ENCODE measurements at places on chromosomes 6 and 20. TPM values are rescaled to one million over a fixed set of nuclear protein-coding genes. Genes with fewer than 3 reads are reported as not detected.
A peak's percentile ranks its signal among the peaks of the same experiment; 100 is the strongest.

FAM209B gene
- 1.5 TPM for total RNA-seq

TSBP1 gene
- not detected for total RNA-seq

DNA sequence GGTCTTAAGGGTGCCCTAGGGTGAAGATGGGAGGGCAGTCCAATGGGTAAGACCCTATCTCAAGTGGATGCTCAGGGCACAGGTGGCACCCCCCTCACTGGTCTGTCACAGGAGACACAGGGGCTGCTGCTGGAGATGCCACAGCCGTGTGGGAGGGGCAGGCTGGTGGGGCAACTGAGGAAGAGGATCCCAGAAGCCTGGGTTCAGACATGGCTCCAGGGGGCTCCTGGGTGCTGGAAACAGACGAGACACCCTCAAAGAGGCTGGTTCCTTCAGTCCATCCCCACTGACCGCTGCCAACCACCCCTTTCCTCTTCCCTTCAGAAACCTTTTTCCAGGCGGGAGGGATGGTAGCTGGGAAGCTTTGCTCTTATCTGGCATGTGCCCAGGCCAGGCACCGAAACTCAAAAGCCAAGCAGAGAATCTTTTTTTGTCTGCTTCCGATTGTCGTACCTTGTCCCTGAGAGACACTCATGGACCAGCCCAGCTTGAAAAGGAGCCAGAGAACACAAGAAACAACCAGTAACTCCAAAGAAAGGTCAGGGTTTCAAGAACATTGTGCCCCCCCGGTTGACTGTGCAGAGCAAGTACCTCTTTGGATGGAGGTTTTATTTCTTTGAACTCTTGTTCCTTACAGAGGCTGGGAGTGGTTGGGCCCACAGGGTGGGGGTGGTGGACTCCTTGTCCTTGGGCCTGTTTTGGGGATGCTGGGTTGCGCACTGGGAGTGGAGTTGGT is 28.5 kb upstream of the EMILIN3 start:
- DNase-seq: no peak

DNA sequence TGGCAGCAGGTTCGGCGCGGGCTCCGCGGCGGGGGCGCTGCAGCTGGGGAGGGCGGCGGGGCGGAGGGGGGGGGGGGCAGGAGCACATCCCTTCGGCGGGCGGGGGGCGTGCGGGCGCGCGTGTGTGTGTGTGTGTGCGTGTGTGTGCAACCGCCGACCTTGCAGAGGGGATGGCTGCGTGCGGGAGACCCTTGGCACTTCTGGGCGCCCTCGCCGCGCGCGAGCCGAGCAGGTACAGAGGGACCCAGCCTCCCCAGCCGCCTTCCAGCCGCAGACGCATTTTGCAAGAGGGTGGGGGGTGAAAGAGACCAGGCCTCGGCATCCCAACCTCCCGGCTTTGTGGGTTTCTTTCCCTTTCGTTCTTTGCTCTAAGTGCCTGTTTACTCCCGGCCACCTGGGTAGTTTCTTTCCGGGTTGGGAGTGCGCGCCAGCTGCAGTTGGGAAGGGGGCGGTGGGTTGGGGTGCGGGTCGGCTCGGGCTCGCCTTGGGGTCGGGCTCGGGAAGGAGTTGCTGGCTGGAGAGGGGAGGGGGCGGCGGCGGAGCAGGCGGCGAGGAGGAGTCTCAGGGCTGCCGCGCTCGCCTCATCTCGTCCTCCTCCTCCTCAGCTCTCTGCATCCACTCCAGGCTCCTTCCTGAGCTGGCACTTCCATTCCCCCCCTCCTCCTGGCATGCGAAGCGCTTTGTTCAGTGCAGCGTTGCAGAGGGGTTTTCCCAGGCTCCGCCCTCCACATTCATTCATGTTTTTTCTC is 620 bp downstream of the HIVEP1 start:
- peak; percentile 62 for DNase-seq

- DNase-seq: no peak
Observed at GRCh38 chr6:17966451-17966850, 21.0 kb downstream of the KIF13A start.
